ENCODE measurements at places on chromosomes 2 and 18.

DNA sequence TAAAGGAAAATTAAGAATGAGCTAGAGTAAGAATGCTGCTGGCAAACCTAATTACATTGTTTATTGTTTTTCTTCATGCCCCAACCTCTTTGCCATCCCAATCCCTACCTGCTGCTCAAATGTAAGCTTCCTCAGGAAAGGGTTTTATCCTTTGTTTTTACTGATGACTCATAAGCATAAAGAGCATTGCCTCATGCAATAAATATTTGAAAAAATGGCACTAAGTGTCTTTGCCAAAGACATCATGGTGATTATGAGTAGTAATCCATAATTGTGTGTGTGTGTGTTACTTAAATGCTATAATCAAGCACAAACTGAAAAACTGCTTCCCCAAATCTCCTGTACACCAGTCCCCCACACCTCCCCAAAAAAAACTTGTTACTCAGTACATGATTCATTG, 53.4 kb downstream of the DNER start:
- no peak for DNase-seq

DNA sequence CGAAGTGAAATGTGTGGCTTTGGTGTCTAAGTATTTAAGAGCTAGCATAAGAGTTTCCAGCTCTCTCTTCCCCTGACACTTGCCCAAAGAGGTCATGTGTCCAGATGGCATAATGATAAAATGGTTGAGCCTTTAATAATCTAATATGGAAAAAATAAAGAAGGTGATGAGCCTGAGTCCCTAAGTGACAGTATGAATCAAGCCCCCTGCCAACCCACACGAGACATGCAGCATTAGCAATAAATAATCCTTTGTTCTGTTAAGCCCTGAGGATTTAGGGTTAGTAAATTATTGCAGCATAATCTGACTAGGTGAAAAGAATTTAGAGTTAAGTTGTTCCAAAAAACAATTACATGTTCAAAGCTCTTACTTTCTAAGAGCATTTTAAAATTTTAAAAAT, 217.2 kb upstream of the CCDC150 start:
- no peak for DNase-seq

GRCh38 chr2:232942831-232943230, 70.2 kb downstream of the NGEF start:
- DNase-seq, result no peak

DNA sequence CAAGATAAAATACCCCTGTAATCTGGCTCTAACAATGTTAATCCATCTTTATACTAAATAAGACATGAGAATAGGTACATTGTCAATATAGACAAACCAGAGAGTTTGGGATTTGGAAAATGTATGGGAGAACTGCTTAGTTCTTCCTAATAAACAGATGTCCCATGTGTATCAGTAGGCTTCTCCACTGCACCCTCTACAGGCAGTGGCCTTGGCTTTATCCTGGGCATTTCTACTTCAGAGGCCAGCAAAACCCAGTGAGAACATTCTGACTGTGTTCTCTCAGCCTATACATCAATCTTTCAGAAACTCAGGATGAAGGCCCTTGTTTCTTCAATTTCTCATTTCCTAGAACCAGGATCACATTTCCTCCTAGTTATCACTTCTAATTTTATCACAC, 1167.5 kb upstream of the ACVR2A start:
- DNase-seq, result no peak

DNA sequence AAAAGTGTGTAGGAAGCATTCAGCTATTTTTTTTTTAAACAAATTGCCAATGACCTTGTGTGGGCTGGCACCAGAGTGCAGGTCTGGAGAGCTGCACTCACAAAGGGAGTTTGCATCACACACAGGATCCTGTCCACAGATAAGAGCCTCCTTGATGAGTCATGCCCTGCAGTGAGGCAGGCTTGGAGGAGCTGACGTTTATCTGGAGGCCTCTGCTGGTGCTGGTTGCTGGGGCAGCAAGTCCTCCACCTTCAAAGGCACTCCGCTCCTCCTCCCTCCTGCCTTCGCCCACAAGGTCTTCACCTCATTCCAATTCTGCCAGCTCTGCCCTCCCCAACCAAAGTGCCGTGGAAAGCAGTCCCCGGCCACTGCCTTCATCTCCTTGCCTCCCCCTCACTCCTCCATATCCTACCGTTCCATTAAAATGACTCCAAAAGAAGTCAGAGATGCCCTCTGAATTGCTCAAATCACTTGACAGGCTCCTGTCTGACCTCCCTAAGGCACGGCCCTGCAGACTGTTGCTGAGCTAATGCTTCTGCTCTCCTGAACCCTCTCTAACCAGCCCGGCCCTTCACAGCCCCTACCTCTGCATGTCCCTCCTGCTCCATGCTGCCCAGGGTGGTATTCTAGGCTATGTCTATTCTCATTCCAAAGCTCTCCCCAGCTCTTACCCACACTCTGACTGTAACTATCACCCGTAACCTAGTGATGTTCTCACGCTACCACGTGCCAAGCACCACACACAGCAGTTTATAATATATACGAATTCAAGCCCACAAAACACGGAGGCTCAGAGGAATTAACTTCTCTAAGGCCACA, 30.9 kb downstream of the LONRF2 start:
- no peak for DNase-seq

GRCh38 chr18:9673296-9674251, 34.5 kb upstream of the RAB31 start:
- DNase-seq, result peak; percentile 83
